ENCODE measurements at places on chromosomes 11 and 22.

DNA sequence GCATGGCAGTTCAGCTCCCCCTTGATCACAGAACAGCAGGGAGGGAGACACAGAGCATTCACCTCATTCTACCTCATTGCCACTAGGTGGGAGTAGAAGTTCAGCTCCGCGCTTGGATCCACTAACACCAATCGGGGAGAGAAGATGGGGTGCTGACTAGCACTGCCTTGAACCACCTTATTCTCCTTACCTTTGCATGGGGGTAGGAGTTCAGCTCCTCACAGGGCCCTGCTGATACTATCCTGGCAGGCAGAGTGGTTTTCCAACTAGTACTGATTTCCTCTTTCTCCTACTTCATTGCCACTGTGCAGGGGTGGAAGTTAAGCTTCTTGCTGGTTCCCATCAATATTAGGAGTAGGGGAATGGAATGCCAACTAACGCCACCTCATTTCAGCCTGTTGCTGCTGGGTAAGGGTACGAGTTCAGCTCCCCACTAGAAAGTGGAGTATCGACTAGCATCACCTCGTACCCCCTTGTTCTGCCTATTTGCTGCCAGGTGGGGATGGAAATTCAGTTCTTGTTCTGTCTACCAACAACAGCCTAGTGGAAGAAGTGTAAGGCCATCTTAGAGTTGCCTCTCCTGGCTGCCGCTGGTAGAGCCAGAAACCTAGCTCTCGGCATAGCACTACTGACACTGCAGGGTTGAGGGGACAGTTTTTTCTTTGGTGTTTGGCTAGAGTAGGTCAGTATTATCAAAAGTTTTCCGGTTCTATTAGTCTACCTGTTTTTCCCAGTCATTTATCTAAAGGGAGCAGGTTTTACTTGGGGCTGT, 550.9 kb upstream of the CCDC90B start:
- DNase-seq: no peak

- DNase-seq: no peak
These were observed 18.1 kb downstream of the XKR3 start for GRCh38 chr22:16807109-16807508.

DNA sequence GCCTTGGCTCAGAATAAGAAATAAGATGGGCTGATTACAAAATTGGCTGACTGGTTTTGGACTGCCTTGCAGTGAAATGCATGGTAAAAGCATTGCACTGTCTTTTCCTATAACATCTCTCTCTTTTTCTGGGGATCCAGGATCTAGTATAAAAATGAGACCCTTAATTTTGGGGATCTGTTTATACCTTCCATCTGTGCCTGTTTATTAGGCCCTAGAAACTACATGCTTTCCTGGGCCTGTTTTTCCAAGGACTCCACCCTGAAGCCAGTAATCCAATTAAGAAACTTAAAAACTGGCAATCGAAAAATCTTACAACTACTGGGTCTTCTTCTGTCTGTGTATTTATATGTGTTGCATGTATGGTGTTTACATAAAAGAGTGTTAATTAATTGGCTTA, 14.5 kb downstream of the HORMAD2 start:
- DNase-seq: no peak

- no peak for DNase-seq
These were observed 1430.5 kb downstream of the FAM181B start for GRCh38 chr11:81303038-81303664.

GRCh38 chr11:19598876-19599486, 113.7 kb upstream of the NAV2 start:
- DNase-seq: no peak

DNA sequence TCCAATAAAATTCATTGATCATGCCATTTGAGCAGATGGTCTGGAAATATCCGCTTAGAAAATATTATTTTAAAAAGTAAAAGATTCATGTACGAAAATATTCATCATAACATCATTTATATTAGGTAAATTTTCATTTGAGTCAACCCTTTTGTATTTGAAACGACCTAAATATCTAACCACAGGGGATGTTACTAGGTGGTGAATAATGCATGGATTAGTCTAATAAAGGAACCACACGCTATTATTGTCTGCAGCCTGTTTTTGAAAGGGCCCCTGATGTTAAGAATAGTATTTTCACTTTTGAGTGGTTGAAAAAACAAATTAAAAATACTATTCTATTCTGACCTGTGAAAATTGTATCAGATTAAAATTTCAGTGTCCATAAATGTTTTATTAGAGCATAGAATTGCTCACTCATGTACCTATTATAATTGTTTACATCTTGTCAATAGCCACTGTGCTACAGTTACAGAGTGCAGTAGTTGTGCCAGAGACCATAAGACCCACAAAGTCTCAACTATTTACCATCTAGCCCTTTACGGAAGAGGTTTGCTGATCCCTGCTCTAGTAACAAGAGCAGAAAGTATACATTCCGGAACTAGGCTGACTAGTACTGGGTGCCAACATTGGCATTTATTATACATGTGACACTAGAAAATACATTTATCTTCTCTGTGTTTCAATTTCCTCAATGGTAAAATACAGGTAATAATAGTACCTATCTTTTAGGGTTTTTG, 176.1 kb downstream of the LRRC4C start:
- no peak for DNase-seq

DNA sequence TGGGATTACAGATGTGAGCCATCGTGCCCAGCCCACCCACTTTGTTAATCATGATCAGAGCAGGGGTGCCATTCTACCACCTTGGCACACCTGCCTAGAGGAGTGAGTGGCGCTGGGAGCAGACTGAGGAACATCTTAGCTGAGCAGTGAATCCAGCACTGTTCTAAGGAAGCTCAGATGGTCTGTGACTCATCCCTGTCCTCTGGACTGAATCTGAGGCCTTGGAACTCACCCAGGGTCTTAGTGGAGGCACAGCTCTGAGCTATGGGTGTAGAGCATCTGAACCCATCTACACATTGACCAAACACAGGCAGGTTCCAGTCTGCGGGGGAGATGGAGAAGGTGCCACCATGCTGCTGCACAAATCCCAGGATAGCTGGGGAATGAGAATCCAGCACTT, 14.9 kb downstream of the PGAP2 start:
- no peak for DNase-seq
